ENCODE measurements at places on chromosomes 12 and 14.

DNA sequence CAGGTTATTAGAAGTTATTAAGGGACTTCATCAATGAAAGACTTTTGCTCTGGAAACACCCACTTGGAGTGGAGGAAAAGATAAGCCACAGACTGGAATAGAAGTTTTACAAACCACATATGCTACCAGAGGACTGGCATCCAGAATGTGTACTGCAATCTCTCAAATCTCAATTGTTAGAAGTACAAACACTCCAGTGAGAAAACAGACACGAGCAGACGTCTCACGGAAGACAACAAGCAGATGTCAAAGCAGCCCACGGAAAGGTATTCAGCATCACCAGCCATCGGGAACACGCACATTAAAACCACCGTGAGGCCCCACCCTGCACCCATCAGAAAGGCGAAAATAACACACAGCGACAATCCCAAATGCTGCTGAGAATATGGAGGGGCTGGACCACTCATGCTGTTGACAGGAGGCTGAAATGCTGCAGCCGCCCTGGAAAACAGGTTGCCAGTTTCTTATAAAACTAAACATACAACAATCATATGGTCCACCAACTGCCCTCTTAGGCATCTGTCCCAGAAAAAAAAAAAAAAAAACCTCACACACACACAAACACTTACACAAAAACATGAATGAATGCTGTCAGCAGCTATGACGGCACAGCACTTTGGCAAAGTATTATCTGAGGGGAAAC is 131.9 kb upstream of the SFSWAP start:
- DNase-seq, result no peak

DNA sequence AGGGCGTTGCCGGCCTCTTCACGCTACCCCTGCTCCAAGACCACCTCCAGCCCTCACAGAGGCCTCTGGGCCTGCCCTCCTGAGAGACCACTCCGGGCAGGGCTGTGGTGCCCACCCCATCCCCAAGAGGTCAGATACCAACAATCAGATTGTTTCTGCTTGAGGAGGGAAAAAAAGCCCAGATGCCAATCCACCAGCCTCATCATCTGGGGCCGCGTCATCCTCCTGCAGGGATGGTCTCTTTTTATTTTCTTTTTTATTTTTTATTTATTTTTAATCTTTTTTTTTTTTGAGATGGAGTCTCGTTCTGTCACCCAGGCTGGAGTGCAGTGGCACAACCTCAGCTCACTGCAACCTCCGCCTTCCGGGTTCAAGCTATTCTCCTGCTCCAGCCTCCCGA is 93.4 kb downstream of the FBXL14 start:
- no peak for DNase-seq

DNA sequence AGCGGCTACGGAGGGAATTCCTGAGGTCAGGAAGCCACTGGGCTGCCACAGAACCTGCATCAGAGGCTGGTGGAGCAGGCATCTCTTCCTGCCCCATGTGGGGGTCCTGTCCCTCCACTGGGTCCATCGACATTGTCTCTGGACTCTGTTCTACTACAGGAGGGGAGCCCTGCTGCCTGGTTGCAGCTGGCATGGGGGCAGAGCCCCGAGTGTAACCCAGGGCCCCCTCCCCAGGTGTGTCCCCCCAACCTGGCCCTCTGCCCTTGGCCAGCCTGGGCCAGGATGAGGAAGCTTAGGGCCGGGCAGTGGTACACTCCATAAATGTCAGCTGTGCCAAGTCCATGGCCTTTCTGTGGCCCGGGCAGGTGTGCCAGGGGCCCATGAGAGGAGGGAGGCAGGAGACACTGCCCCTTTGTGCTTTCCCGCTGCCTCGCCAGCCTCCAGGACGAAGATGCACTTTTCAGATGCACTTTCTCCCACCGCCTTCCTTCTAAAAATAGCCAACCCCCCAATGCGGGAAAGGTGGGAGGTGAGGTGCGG is 4.0 kb upstream of the EXOC3L4 start:
- no peak for DNase-seq

DNA sequence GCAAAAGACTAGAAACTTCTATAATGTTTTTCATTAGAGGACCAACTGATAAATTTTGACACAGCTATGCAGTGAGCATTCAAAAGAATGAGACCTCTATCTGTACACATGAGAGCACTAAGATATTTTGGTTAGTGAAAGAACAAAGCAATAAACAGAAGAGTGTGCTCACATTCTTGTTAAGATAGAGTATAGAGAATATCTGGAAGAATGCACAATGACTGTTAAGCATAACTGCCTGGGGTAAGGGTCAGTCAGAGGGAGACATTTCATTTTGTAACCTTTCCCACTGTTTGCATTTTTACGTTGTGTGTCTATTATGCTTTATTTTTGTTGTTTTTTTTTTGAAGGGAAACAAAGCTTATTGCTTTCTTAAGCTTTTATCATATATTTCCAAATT is 20.7 kb downstream of the KCNMB4 start:
- DNase-seq, result no peak

DNA sequence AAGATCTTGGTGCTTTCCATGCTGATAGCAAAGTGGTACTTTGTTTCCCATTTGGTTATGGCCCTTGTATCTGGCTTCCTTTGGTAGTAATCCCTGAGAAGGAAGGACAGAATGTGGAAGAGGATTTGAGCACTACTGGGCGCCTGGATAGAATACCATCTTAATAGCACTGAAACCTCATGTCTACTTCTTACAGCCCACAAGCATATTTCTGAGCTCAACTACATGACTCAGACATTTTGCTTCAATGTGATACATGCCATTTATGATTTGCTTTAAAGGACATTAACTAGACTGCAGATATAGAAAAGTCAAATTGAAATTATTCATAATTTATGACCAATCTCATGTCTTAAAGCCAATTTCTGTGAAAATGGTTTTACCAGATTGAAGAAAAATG is 80.4 kb downstream of the LIN7A start:
- DNase-seq, result no peak

GRCh38 chr12:40711121-40711520 is 18.9 kb downstream of the CNTN1 start:
- no peak for DNase-seq

GRCh38 chr12:32377344-32378055 is 21.9 kb upstream of the FGD4 start:
- no peak for DNase-seq

GRCh38 chr14:101328412-101329028 is 232.8 kb upstream of the DIO3 start:
- DNase-seq, result no peak

DNA sequence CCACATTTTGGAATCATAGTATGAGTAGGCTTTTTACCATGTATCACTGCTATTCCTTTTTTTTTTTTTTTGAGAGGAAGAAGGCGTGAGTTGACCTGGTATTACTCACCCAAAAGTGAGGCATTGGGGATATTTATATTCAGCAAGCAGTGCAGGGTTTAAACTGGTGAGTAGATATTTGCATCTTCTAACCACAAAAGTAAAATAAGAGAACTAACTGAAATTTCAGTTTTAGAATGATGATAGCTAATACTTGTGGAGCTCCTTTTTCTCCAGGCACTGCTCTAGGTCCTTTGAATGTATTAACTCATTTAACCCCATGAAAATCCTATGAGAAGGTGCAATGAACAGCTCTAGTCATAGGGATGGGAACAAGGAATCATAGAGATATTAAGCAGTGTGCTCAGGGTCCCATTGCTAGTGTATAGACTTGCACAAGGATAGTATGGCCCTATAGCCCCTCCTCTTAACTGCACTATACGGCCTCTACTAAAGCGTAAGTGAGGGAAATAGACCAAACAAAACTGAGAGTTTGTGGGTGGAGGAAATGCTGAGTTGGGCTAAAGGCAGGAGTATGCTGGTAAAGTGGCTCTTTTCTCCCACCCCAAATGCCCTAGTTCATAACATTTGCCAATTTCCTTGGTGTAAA is 104.3 kb upstream of the MAX start:
- DNase-seq, result no peak

GRCh38 chr14:23095196-23096108 is at the start of gene C14orf119:
Gene C14orf119, plus strand, starts transcription at chr14:23095505. Its CDS starts 2,154 bp downstream, at chr14:23097659.
- DNase-seq, result peak; percentile 99

GRCh38 chr12:56261503-56262232 is 3.5 kb upstream of the ANKRD52 start:
- no peak for DNase-seq

GRCh38 chr14:26233118-26233517 is 364.7 kb downstream of the NOVA1 start:
- no peak for DNase-seq

GRCh38 chr14:96122496-96122895 is 82.1 kb upstream of the BDKRB2 start:
- no peak for DNase-seq

DNA sequence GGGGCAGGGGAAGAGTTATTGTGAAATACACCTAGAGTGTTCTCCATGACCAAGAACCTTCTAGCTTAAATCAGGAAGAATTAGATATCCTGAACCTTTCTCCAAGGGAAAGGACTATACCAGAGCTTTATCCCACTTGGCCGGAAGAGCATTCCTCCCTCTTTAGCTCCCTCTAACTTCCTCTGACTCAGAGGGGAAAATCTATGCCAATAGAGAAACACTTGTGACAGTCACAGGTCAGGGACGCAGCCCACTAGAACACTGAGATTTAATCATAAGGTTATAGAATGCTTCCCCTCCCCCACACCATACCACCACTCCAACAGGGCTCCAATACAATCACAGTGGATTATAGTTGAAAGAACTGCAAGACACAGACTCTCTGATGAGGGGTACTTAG is 55.4 kb upstream of the RFX4 start:
- no peak for DNase-seq

- DNase-seq, result peak; percentile 61
Observed at GRCh38 chr12:989751-990660, 1.0 kb upstream of the ERC1 start.

DNA sequence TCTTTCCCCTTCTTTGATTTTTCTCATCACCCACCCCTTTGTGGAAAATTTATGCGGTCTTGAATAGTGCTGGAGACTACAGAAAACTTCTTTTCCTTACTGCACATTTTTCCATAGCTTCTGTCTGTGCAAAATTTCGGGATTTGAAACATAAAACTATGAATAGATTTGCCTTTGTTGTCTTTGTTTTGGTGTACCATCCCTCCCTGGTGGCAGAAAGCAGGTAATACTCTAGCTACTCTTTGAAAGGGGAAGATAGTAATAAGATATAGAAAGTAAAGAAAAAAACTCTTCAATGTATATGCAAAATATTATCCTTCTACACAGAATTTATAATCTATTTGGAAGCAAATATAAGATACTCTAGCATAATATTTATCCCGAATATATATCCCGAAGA is 79.1 kb upstream of the LMO3 start:
- no peak for DNase-seq

GRCh38 chr12:71958457-71958856 is 19.8 kb downstream of the TPH2 start:
- DNase-seq, result no peak

DNA sequence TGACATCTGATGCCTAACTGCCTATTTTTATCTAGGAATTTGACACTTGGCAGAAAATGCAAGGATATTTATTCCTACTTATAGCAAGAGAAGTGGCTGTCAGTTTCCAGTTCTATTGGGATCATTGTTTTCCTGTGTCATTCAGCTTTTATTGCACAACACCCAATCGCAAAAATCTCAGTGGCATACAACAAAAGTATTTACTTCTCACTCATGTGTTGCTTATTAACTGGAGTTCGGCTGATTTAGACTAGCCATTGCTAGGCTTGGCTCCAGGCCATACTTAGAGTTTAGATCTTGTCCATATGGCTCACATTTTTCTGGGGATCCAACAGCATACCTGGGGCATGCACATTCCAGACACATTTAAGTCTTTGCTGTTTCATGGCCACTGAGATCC is 218.6 kb upstream of the SYT1 start:
- DNase-seq, result no peak

DNA sequence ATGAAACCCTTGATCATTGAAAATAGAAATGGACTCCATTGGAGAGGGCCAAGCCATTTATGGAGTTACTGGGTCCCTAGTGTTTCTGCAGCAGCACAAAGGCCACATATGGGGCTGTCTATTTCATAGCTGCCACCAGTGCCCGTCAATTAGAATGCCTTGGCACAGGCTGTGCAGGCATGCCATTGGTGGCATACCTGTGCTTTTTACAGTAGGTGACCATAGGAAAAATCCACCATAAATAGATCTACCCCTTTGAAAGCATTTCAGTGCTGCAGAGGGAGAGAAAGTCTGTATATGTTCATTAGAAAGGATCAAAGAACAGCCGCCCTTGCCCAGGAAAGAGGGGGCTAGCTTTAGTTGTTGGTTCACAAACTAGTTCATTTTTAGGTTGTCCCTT is 13.1 kb downstream of the MYBPC1 start:
- no peak for DNase-seq

- DNase-seq, result no peak
Observed at GRCh38 chr12:62301799-62302133, 41.6 kb downstream of the USP15 start.

DNA sequence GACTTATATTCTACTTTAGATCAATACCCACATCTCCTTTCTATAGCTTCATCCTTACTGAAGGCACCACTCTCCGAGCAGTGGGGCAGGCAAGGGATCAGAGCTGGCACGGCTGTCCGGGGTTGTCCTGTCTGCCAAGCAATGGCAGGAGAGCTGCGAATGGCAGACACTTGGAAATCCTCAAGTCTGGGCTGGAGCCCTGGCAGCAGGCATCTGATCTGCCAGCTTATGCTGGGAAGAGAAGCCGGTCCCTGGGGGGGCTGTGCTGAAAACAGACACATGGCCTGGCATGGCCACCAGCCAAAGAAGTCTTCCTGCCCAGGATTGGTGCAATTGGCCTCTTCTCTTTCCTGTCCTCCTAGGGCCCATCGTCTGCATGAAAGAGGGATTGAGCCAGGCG is 280.2 kb upstream of the PWP1 start:
- DNase-seq, result no peak

DNA sequence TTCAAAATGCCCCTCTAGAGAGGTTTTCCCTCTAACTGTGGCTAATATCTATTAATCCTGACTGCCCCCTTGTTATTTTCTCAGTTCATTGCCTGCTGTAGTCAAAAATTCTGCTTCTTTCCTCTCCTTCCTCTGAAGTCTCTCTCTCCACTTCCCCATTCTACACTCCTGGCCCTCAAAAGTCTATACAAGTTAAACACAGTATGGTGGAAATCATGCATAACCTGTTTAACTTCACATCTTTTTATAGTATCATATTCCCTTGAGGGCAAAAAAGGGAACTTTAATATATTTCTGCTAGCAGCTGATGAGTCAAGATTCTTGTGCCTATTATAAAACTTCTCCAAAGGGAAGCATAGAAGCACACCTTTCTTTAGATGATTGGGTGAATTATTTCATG is 16.7 kb downstream of the GRIP1 start:
- DNase-seq, result no peak

DNA sequence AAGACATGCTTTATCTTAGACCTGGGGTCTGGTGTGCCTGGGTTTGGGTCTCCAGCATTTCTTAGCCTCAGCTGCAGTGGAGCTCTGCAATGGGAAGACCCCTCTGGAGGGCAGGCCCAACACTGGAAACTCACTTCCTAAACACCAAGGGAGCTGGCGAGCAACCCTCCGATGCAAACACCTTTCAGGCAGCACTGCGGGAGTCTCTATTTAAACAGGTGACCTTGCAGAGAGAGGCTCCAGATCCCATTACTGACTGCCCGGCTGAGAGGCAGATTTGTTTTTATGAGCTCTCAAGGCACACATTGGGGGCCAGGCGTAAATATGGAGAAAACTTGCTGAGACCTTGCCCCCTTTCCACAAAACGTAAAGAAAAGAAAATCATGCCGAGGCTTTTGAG is 195.5 kb downstream of the PAX9 start:
- no peak for DNase-seq

GRCh38 chr14:36510078-36510799 is 9.8 kb downstream of the NKX2-1 start:
- no peak for DNase-seq
